ENCODE measurements at places on chromosomes 3 and 15. TPM values are rescaled to one million over a fixed set of nuclear protein-coding genes. Genes with fewer than 3 reads are reported as not detected.

Gene PLA1A
- 0.42 TPM for total RNA-seq

Gene LRRC58
- total RNA-seq: 55.0 TPM

Gene TNNC1
- total RNA-seq: 68.4 TPM

DNA sequence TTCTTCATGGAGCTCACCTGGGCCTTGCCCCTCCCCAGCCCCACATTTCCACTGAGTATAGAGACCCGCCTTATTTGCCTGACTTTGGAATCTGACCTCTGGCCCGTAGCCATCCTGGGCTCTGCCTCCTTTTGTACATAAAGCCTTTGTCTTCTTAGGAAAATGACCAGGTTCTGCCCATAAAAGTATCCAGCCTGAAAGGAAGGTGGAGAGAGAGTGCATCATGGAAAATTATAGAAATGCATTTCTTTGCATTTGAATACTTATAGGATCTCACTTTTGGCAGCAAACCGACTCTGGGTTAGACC is 3.6 kb upstream of the SH2D7 start:
- DNase-seq: no peak

GRCh38 chr3:72334681-72335457 is 513.4 kb downstream of the SHQ1 start:
- DNase-seq: no peak

Gene ZBTB20
- 99.9 TPM for total RNA-seq

DNA sequence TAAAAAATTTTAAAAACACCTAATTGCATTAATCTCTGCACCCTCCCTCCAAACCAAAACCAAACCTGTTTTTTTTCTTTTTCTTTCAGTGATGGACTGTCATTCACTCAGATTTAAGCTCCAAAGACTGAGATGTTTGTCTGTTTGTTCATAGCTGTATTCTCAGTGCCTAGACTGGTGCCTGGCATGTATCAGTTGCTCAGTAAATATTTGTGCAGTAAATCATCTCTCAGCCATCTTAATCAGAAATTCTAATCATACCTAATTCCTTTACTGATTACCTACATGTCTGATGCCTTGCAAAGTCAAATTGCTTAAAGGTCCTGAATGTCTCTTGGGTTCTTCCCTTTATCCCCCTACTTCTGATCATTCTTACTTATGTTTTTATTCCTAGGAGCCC is 138.8 kb downstream of the ZNF609 start:
- DNase-seq: no peak

DNA sequence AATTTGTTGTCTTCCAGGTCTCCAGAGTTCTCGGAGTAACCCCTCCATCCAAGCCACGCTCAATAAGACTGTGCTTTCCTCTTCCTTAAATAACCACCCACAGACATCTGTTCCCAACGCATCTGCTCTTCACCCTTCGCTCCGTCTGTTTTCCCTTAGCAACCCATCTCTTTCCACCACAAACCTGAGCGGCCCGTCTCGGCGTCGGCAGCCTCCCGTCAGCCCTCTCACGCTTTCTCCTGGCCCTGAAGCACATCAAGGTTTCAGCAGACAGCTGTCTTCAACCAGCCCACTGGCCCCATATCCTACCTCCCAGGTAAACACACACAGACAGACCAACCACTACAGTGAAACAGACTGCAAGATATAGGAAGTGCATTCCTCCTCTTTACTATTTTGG is 87.9 kb upstream of the BLM start:
- no peak for DNase-seq

Gene SLCO2A1
- total RNA-seq: 3.0 TPM

Gene RCN2
- 108 TPM for total RNA-seq

DNA sequence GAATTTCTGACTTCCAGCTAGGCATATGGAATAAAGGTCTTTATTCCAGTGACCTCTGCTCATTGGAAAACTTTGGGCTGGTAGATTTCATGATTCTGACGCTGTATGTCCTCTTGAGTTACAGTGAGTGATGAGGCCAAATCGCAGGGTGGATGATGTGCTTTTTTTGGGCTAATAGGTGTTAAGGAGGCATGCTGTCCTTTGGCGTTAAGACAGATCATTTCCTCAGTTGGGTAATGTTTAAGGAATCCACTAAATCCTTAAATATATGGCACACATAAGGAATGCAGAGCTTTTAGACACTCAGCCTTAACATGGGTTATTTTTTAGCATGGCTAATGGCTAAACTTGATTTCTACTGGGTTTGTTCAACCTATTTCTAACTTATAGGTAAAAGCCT is 87.9 kb downstream of the LPP start:
- no peak for DNase-seq

DNA sequence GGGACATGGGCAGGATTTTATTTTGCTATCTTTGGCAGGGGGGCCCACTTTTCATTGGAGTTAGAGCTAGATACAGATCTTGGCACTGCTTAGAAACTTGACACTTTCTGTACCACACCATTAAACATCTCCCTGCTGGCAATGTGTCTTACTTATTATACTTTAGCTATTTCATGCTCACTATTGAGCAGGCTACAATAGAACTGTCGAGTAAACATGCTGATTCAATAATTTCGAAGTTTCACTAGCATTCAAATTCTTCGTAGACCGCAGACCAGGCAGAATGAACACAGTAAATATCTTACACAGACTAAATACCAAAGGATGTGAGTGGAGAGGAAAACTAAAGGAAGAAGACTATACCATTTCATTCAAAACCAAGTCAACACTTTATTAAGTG is 180.8 kb downstream of the UNC13C start:
- DNase-seq: no peak

Gene SYNPR
- total RNA-seq: 0.95 TPM

DNA sequence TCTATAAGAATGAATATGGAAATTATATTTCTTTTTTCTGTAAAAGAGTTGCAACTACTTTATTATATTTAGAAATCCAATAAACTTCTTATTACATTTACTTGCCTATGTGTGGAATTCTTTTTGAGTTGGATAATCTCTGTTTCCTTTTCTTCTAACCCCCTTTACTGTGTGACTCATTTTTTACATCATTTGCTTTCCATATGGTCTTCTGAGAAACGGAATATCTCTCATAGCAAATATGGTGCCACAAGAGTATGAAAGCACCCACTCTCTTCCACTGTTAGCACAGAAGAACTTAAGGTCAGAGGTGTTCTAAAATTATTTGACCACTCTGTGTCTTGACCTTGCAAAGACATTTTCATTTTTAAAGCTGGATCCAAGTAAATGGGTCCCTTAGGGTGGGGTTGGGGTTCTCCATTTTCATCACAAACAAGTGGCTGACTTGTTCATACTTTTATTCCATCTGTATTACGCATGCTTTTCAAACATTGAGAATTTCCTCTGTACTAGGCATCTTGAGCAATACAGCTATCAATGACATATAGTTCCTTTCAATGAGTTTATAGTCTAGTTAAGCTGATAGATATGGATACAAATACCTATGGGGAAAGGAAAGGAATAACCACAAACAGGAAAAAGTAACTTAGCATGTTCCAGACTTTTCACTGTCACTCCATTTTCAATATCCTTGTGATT is 281.1 kb upstream of the TPRG1 start:
- DNase-seq: no peak

DNA sequence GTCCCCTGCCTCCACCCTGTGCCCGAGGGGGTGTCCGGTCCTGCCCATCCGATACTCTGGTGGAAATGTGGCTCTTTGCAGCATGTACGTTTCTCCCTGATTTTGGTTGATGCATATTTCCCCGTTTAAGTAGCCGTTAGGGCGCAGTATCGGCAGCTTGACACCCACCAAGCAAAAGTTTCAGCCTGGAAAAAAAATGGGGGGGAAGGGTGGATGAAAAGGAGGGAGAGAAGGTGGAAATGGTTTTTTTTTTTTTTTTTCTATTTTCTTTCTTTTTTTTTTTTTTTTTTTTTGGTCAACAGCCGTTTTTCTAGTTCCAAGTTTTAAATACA is 1.3 kb downstream of the RAP2B start:
- DNase-seq: no peak

- DNase-seq: no peak
Observed at GRCh38 chr3:6799264-6799915, 61.5 kb upstream of the GRM7 start.

Gene FGF7
- total RNA-seq: 57.8 TPM

DNA sequence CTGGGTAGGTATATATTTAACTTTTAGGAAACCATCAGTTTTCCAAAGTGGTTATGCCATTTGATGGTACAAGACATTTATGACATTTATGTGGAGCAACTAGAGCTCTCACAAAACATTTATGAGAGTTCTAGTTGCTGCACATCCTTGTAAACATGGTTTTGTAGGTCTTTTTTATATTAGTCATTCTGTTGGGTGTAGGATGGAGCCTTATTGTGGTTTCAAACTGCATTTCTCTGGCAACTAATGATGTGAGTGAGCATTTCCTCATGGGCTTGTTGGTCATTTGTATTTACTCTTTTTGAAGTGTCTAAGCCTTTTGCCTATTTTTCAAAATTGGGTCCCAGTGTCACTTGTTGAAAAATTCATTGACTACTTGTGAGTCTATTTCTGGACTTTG is 45.7 kb upstream of the MGLL start:
- no peak for DNase-seq

GRCh38 chr3:33919312-33920120 is 121.1 kb downstream of the PDCD6IP start:
- no peak for DNase-seq

DNA sequence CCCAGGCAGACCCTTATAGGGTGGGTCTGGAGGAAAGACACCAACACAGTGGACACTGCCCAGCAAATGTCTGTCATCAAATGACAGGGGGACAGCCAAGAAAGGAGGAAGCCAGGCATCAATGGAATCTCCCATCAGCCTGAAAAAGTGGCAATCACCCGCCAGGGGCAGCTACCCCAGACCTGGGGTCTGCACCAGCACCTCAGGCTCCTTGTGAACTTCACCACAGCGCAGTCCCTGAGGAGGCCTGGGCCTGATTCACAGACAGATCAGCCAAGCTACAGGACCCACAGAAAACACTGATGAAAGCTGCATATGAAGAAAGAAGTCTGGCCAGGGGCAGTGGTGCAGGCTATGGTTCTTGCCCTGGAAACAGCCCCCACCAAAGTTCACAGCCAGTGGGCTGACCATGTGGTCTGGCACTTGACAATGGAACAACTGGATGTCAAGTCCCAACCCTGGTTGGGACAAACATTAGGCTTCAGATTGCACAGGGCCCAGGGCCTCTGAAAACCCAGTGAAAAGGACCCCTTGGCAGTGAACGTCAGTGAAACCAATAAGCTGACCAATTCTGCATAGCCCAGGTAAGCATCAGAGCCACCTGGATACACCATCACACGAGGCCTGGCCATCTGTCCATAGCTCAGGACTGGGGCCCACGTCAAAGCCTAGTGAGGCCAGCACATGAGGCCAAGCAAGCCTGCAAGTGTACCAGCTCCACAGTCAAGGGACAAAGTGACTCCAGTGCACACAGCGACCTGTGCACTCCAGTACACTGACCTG is 29.1 kb downstream of the ALS2CL start:
- no peak for DNase-seq

- no peak for DNase-seq
Observed at GRCh38 chr3:102619361-102619760, 184.5 kb downstream of the ZPLD1 start.

GRCh38 chr3:125128861-125129501 is 73.2 kb upstream of the HEG1 start:
- no peak for DNase-seq

DNA sequence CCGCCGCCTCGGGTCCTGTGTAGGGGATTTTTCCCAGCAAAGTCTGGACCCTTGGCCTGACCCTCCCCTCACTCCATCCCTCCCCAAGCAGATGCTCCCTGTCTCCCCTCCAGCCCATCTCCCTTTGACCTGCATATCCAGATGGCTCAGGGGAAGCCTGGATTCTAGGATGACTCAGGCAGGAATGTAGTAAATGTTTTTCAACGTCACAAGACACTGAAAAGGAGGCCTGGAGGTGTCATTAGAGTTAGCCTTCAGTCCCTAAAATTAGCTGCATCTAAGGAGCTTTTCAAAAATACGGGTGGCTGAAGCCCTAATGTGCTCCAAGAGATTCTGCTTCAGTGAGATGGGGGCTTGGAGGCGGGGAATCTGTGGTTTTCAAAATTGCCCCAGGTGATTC is 7.2 kb downstream of the ACAN start:
- no peak for DNase-seq

DNA sequence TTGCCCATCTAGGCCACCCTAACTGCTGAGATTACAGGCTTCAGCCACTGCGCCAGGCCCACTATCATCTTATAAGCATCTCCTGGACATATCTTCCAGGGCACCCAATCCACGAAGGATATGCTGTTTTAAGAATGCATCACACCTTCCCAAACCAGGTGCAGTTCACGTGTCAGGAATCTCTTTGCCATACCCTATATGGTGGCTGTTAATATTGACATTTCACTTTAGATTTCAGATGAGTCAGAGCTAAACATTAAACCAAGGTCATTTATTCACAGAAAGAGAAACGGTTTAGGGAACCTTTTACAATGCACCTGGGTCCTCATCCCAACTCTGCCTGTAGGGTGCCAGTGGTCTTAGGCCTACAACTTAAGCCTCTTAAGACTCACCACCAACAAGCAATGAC is 85.7 kb downstream of the TBL1XR1 start:
- DNase-seq: no peak

DNA sequence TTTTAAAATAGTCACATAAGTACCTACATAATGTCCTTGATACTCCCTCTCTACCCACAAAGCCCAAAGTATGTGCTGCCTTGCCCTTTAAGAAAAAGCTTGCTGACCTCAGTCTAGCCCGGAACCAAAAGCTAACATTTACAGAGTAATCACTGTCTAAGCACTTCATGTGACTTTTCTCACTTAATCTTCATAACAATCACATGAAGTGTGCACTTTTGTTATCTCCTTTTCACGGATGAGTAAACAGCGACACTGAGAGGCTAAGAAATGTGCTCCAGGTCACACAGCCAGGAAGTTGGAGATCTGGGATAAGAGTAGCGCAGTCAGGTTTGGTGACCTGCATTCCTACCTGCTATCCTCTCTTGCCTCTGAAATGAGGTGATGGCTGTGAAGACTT is 194.0 kb downstream of the ITPR1 start:
- DNase-seq: no peak

- no peak for DNase-seq
Observed at GRCh38 chr3:97131476-97131875, 317.1 kb downstream of the EPHA6 start.
